ENCODE measurements at places on chromosomes 2 and 18. TPM values are rescaled to one million over a fixed set of nuclear protein-coding genes. Genes with fewer than 3 reads are reported as not detected.

The NOSTRIN gene
- 1.9 TPM for total RNA-seq

The TWSG1 gene
- 19.2 TPM for total RNA-seq

The ANKRD29 gene
- total RNA-seq = 17.6 TPM

The NEU2 gene
- not detected for total RNA-seq

The POTEC gene
- not detected for total RNA-seq

The MDH1B gene
- 1.4 TPM for total RNA-seq

The CROCC2 gene
- not detected for total RNA-seq

The FBXO48 gene
- total RNA-seq = 0.60 TPM

The LYPD6B gene
- total RNA-seq = 0.07 TPM

The C2orf80 gene
- not detected for total RNA-seq

The FBLN7 gene
- 0.57 TPM for total RNA-seq

The SLC23A3 gene
- 0.75 TPM for total RNA-seq

The ADCYAP1 gene
- total RNA-seq = not detected

The AQP12B gene
- total RNA-seq = not detected

The METTL8 gene
- 29.7 TPM for total RNA-seq

The EVA1A gene
- 7.7 TPM for total RNA-seq

The IAH1 gene
- 98.4 TPM for total RNA-seq

The HOXD10 gene
- 6.7 TPM for total RNA-seq

The ALPG gene
- 0.71 TPM for total RNA-seq

The IL1RL2 gene
- total RNA-seq = not detected

The C2orf49 gene
- total RNA-seq = 16.4 TPM

The DHRS9 gene
- total RNA-seq = 3.9 TPM

The DPP10 gene
- total RNA-seq = not detected

The KHK gene
- 7.6 TPM for total RNA-seq
